ENCODE measurements at places on chromosomes 13 and 19.

GRCh38 chr13:91546900-91547299 lies 148.5 kb downstream of the GPC5 start:
- no peak for DNase-seq

GRCh38 chr19:43574424-43575155 lies 737 bp downstream of the XRCC1 start:
- no peak for DNase-seq

DNA sequence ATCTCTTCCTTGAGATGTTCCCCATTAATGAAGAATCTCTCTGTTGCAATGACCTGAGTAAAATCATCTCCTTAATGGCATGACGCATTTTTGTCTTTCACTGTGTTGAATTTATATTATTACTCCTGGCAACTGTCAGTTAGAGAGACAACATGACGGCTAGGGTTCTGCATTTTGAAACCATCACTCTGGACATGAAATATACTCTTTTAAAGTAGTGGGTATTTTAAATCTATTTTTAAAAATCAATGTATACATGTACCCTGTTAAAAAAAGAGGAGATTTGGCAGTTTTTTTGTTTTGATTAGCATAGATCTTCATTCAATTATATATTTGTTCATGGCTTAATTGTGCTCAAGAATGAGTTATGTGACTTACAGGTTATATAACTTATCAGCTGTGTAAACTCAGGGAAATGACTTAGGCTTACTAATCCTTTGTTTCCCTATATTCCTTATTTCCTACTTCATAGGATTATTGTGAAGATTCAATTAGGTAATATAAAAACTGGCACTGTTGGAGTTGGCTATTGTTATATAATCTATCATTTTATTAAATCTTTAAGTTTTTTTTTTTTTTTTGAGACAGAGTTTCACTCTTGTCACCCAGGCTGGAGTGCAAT lies 632.0 kb upstream of the SPRY2 start:
- no peak for DNase-seq

DNA sequence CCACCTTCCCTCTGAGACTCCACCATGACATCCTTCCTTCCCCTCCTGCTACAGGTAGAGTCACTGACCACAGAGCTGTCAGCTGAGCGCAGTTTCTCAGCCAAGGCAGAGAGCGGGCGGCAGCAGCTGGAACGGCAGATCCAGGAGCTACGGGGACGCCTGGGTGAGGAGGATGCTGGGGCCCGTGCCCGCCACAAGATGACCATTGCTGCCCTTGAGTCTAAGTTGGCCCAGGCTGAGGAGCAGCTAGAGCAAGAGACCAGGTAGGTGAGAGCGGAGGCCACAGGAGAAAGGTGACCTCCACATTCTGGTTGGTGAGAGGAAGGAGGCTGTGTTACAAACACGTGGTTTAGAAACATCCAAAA lies 27.6 kb downstream of the KCNC3 start:
- no peak for DNase-seq

DNA sequence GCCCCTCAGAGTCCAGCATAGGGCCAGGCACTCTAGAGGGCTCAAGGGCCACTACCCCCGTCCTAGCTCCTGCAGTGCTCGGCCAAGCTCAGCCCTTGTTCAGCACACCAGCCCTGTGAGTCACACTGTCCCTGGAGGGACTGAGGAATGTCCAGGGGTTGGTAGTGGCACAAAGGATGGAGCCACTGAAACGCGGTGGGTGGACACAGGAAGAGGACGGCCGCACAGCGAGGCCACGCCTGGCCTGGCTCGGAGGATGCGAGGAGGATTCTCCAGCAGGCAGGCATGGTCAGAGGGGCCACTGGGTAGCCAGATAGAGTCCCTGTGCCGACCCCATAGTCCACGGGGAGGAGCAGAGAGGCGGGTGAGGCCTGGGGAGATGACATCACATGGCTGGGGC lies 45.7 kb downstream of the C1QTNF9 start:
- no peak for DNase-seq

DNA sequence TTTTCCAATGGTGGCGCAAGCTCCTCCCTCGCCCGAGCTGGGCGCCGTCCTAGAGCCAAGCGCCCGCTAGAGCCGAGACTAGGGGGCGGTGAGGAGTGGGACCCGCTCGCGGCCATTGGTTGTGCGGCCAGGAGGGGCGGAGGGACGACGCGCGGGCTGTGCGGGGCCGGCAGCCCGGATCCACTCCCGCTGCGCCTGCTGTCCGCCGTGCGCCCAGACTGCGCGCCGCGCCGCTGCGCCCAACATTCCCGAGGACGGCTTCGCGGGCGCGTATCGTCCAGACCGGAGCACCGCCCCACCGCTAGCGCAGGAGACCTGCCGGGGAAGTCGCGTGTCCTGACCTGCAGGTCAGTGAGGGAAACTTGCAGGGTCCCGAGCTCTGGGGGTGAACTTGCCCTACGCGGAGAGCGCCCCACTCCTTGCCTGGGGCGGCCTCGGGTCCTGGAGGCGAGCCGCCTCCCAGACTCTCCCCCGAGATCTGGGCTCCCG lies at the start of gene SERTM1:
SERTM1 (plus strand) TSS at position 183 of the 489 bp plus-strand sequence. CDS start 21,059 bp downstream, outside the sequence.
- no peak for DNase-seq

- DNase-seq: no peak
Observed at GRCh38 chr13:46146898-46147297, 35.1 kb downstream of the LCP1 start.

DNA sequence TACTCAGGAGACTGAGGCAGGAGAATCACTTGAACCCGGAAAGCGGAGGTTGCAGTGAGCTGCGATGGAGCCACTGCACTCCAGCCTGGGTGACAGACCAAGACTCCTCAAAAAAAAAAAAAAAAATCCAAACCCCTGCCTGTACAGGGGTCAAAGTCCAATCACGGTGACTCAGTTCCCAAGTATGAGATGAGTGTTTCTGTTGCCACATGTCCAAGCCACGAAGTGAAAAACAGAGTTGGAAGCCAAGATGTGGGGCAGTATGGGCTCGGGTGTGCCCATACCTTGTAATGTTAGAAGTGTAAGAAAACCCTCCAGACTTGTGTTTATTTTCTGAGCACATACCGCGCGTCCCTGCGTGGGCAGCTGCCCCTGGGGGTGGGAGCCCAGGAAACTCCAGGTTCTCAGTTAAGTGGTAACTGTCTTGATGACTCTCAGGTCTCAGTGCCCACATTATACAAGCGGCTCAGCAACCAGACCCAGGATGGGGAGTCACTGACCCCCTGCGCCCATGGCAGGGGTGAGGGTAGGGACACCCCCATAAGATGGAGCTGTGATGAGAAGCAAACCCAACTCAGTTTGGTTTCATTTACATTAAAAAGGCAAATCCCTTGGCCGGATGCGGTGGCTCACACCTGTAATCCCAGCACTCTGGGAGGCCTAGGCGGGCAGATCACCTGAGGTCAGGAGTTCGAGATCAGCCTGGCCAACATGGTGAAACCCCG lies 1.2 kb upstream of the GPX4 start:
- no peak for DNase-seq
